GM12865 (cell line): ENCODE measurements at places on chromosomes 12 and 14.
A peak's percentile ranks its signal among the peaks of the same experiment; 100 is the strongest.

GRCh38 chr14:76877871-76878270 lies 51.7 kb downstream of the LRRC74A start:
- no peak for DNase-seq

DNA sequence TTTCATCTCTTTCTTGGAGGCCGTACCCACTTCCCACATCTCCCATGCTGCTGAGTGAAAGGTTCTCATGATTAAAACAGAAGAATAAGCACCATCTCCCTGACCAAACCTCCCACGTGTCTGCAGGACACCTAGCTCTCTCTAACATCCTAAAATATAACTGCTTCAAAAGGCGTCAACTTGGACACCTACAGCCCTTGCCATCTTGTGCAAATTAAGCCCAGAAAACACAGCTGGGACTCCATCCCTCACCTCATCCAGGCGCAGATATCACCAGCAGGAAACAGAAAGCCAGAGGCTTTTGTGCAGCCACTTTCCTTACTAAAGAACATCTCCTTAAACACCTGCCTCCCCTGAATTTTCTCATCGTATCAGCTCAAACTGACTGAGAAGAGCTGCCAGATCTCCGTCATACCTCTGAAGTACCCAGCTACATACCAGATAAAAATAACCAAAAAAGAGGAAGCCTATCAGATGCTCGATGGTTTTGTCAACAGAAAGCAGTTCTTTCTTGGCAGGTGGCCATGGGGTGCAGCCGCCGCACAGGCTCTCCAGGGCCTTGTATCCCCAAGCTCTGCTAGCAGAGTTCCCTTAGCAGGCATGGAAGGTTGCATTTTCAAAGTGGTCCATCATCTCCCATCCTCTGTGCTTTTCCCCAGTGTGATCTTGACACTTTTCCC lies 28.8 kb downstream of the MAP3K9 start:
- DNase-seq: peak; percentile 81

GRCh38 chr14:74548881-74549280 lies 55.3 kb downstream of the ISCA2 start:
- DNase-seq: no peak

DNA sequence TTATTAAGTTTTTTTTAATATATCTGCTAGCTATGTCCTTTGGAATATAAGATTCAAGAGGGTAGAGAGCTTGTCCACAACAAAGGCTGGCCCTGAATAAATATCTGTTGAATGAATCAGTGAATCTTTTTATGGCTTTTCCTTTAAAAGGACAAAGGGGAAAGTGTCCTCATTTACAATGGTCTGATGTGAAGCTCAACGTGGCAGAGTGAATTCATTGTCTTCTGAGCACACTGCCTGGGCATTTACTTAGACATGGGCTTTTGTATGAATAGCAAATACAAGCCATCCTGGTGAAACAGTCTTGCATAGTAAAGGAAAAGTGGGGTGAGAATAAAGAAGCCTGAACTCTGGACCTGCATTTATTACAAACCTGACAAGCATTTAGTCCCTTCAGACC lies 201.2 kb downstream of the NELL2 start:
- DNase-seq: no peak

GRCh38 chr12:93626160-93626559 lies 51.0 kb upstream of the CRADD start:
- DNase-seq: no peak

GRCh38 chr12:58894040-58894439 lies 26.3 kb downstream of the LRIG3 start:
- DNase-seq: no peak

DNA sequence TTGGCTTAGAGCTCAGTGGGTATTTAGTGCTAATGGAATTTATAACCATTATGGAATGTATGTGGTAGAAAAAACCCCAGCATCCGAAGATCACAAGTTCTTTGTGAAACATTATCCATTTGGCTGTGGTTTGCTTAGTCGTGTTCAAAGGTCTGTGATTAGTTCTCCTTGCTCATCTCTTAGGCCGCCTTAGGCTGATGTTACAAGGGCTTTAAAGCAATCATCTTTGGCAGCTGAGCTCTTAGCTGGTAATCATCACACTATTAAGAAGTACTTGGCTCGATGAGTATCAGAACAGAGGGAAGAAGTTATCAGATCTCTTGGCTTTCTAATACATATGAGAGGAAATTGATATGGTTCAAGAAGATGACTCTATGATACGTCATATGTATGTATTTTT lies 124.1 kb upstream of the E2F7 start:
- no peak for DNase-seq
